ENCODE measurements at places on chromosomes 6 and 20.

GRCh38 chr6:156396068-156396771, 381.0 kb upstream of the ARID1B start:
- H3K27ac ChIP-seq: no peak overlapping the region
- H3K36me3 ChIP-seq: no peaks in the 10 kb centered on the region
- no peak for DNase-seq

GRCh38 chr6:149905371-149905910, 7.5 kb upstream of the RAET1E start:
- no peak for DNase-seq
- H3K27ac ChIP-seq: no peak overlapping the region
- no peaks in the 10 kb centered on the region for H3K36me3 ChIP-seq
- no peaks in the 10 kb centered on the region for H3K4me1 ChIP-seq
- H3K27me3 ChIP-seq: no peaks in the 10 kb centered on the region
- H3K4me3 ChIP-seq: no peak overlapping the region

- H3K36me3 ChIP-seq: no peaks in the 10 kb centered on the region
- DNase-seq: no peak
- no peaks in the 10 kb centered on the region for H3K27me3 ChIP-seq
- H3K4me1 ChIP-seq: no peaks in the 10 kb centered on the region
Observed at GRCh38 chr6:129104131-129104530, 221.2 kb downstream of the LAMA2 start.

- DNase-seq: no peak
- no peaks in the 10 kb centered on the region for H3K27me3 ChIP-seq
- no peak overlapping the region for H3K4me3 ChIP-seq
Observed at GRCh38 chr6:101458336-101458735, 64.8 kb downstream of the GRIK2 start.

- no peak overlapping the region for H3K27ac ChIP-seq
- no peak for DNase-seq
- H3K4me1 ChIP-seq: no peaks in the 10 kb centered on the region
- H3K4me3 ChIP-seq: no peak overlapping the region
Observed at GRCh38 chr6:28711788-28712341, 186.2 kb downstream of the GPX5 start.

- peak within 1 kb of the TSS; percentile 88 for H3K27ac ChIP-seq
- peak within 1 kb of the TSS; percentile 76 for H3K4me3 ChIP-seq
- H3K36me3 ChIP-seq: no peaks in the 10 kb centered on the region
- H3K4me1 ChIP-seq: no peaks in the 10 kb centered on the region
Observed at GRCh38 chr20:34825530-34826362, at the start of gene NCOA6. Gene NCOA6 (minus strand): TSS chr20:34825651. CDS start chr20:34782355, 43,296 bp downstream.

GRCh38 chr6:169963581-169964297, 212.3 kb downstream of the ERMARD start:
- DNase-seq: no peak
- no peaks in the 10 kb centered on the region for H3K27me3 ChIP-seq
- no peaks in the 10 kb centered on the region for H3K36me3 ChIP-seq

- no peaks in the 10 kb centered on the region for H3K4me1 ChIP-seq
- DNase-seq: no peak
- H3K27ac ChIP-seq: no peak overlapping the region
- H3K27me3 ChIP-seq: no peaks in the 10 kb centered on the region
- H3K36me3 ChIP-seq: no peaks in the 10 kb centered on the region
- no peak overlapping the region for H3K4me3 ChIP-seq
Observed at GRCh38 chr20:34237942-34238341, 3.3 kb upstream of the ASIP start.

GRCh38 chr20:54133434-54134427, 40.1 kb downstream of the CYP24A1 start:
- H3K36me3 ChIP-seq: no peaks in the 10 kb centered on the region
- no peak overlapping the region for H3K4me3 ChIP-seq
- peak; percentile 26 for DNase-seq
- H3K27me3 ChIP-seq: no peaks in the 10 kb centered on the region

- no peak overlapping the region for H3K27ac ChIP-seq
- H3K4me1 ChIP-seq: no peaks in the 10 kb centered on the region
- H3K4me3 ChIP-seq: peak overlapping the region; percentile 41
Observed at GRCh38 chr6:106510090-106510970, 119.0 kb downstream of the RTN4IP1 start.
